ENCODE measurements at places on chromosomes 3 and 15. TPM values are rescaled to one million over a fixed set of nuclear protein-coding genes. Genes with fewer than 3 reads are reported as not detected.

The INKA1 gene
- 4.4 TPM for total RNA-seq

The NR1D2 gene
- total RNA-seq: 53.0 TPM

The UPK1B gene
- total RNA-seq: not detected

The TUBGCP4 gene
- total RNA-seq: 10.7 TPM

The CA12 gene
- total RNA-seq: 174 TPM

The PLCL2 gene
- 11.6 TPM for total RNA-seq

The TMEM108 gene
- total RNA-seq: not detected

The UBE2E2 gene
- 49.1 TPM for total RNA-seq

The VGLL3 gene
- 47.4 TPM for total RNA-seq

The SNTN gene
- total RNA-seq: not detected

The NR2F2 gene
- total RNA-seq: 15.5 TPM

The CADM2 gene
- not detected for total RNA-seq

The XCR1 gene
- not detected for total RNA-seq

The LCMT2 gene
- 10.2 TPM for total RNA-seq

The KBTBD13 gene
- total RNA-seq: not detected

The CMTM8 gene
- total RNA-seq: 1.1 TPM

The ZBTB20 gene
- total RNA-seq: 35.7 TPM

The ALDH1L1 gene
- total RNA-seq: 0.18 TPM

The ESYT3 gene
- total RNA-seq: 0.27 TPM

The TGM4 gene
- total RNA-seq: not detected

The PRR20G gene
- total RNA-seq: not detected

The HDAC11 gene
- 3.9 TPM for total RNA-seq

The GSK3B gene
- total RNA-seq: 123 TPM

The POU1F1 gene
- not detected for total RNA-seq

The FBXW12 gene
- total RNA-seq: 0.27 TPM

The CHST14 gene
- 14.9 TPM for total RNA-seq

The UBE2E1 gene
- total RNA-seq: 108 TPM

The SAMD7 gene
- total RNA-seq: not detected

The GRAMD2A gene
- total RNA-seq: 0.63 TPM

The TJP1 gene
- 94.2 TPM for total RNA-seq

The MYL3 gene
- not detected for total RNA-seq

The TMEM207 gene
- not detected for total RNA-seq

The TEX55 gene
- not detected for total RNA-seq

The RETNLB gene
- not detected for total RNA-seq

The OR4M2 gene
- not detected for total RNA-seq

The RAB11A gene
- total RNA-seq: 218 TPM

The FGF12 gene
- total RNA-seq: 0.08 TPM

The C3orf85 gene
- total RNA-seq: not detected

The SLC28A1 gene
- not detected for total RNA-seq
